Cortex of kidney (tissue), 1 donor: ENCODE measurements at places on chromosomes 13 and 19.

DNA sequence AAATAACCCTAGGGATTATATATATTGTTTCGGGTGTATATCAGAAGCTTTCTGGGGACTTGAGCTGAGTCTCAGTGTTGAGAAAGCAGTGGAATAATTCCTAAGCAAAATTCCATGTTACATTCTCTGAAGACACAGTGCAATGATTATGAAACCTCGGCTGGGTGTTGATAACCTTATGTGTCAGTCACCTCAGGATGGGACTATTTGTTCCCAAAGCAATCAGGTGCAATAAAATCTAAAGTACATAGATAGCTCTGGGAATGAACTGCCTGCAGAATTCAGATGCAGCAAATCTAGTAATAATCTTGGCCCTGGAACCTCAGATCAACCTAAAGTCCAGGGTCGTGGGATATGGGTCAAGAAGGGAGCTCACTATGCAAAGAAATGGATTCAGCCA is 53.0 kb downstream of the EDNRB start:
- no peak for DNase-seq

DNA sequence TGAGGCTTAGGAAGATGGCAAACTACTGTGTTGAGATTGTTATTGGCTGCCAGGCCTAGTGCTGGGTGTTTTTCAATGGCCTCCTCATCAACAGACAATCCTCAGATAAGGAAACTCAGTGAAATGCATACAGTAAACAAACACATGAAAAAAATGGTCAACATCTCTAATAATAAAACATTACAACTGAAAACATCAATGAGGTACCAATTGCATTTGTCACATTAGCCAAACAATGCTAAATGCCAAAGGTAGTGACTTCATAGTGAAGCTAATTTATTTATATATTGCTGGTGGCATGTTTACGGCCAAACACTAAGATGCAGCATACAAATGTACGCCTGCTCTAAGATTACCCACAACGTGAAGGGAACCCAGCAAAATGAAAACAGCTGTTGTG is 224.0 kb upstream of the UBL3 start:
- no peak for DNase-seq

DNA sequence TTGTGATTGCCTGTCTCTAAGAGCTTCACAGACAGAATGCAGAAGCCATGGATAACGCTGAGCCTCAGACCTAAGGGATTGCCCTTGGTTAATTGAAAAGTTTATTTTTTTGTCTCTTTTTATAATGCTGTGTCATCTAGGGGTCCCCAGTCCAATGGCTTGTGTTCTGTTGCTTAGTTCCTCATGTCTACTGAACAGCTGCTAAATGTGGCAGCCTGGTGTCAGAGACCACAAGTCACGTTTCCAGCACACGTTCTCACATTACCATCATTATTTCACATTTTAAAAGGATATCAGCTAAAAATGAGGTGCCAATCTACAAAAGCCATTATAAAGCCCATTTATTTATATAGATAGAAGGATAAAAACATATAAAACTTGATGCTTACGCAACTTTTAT is 1362.0 kb downstream of the PCDH9 start:
- no peak for DNase-seq

- DNase-seq = no peak
Observed at GRCh38 chr19:16003391-16003790, 54.6 kb downstream of the OR10H4 start.

DNA sequence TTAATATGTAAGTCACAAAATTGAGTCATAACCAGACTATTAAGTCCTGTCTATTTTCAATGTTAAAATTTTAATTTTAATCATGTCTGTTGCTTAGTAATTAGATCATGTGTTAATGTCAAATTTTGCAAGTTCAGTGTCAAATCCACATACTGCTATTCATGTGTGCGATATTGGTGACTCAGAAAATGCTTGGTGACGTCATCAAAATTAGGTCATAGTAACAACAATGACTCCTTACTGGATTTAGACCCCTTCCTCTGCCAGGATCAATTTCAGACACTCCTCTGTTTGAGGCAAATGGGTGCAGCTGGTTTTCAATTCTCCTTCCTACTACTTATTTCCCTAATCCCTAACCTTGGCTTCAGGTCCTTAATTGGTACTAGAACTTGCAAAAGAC is 1394.3 kb upstream of the SLC10A2 start:
- no peak for DNase-seq

DNA sequence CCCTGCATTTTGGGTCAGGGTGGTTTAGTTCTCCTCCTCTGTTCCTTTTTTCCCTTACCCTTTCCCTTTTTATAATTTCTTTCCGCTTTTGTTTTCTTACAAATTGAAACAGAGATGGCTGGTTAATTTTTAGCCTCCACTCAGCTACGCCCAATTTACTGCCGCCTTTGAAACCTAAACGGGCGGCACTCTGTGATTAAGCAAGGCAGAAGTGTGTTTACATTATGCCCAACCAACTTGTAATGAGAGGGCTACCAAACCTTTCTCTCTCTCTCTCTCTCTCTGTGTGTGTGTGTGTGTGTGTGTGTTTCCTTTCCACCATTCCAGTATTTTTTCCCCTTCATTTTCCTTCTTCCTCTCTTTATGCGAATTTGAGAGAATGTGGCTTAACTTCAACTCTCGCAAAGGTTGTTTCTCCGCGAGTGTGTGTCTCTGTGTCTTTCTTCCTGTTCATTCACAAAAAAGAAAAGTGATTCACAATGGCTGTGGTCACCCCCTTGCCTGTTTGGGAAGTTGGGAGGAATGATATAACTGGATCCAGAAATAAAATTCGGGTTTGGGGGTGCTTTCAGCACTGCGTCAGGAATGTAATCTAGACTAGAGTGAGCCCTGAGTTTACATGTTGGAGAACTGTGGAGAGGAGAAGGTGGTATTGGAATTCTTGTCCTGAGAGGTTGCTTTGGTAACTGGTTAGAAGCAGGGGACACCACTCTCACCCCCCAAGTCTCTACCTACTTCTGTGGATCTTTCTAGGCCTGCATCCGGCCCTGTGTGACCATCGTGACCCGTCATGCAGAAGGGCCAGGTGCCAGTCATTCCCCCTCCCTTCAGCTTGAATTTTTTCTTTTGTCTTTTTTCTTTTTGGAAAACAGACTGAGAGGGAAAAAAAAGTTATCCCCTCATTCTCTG is 31.4 kb downstream of the NFIX start:
- DNase-seq = no peak

DNA sequence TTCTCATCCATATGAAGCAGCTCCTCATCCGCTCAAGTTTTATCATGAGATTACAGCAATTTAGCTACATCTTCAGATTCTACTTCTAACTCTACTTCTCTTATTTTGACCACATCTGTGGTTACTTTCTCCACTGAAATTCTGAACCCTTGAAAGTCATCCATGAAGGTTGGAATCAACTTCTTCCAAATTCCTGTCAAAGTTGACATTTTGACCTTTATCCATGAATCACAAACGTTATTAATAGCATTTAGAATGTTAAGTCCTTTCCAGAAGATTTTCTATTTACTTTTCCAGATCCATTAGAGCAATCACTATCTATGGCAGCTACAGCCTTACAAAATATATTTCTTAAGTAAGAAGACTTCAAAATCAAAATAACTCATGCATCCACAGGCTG is 421.7 kb upstream of the GPC6 start:
- DNase-seq = no peak

DNA sequence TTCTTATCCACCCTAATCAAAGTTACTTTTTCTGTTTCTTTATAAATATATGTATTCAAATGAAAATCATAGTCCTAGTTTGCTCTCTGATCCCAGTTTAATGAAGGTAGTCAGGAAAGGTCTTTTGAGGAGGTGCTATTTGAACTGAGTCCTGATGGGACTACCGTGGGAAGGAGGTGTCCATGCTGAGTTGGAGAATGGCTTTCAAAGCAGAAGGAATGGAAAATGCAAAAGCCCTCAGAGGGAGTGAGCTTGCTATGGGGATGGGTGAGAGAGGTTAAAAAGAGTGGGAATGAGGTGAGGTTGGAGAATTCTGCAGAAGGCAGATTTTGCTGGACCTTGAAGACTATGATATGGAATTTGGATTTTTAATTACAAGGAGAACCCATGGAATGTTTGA is 193.6 kb downstream of the GPC6 start:
- DNase-seq = no peak

DNA sequence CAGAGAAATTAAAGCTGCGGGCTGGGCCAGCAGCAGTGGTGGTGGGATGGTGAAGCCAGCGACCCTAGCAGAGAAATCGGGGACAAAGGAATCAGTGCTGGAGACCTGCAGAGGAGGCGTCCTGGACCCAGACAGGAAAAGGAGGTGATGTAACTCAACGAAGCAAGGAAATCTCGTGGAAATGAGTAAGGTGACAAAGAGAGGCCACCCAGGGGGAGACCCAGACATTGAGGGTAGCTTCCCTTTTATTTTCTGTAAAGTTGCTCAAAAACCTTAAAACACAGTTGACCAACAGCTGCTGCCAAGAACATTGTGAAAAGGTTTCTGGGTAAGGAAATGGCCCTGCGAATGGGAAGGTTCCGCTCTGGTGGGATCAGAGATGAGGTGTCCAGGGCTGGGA is 13.3 kb upstream of the RETN start:
- DNase-seq = no peak

- no peak for DNase-seq
Observed at GRCh38 chr19:49744946-49745381, 18.1 kb downstream of the TSKS start.

- no peak for DNase-seq
Observed at GRCh38 chr19:17107546-17108452, 32.2 kb downstream of the MYO9B start.
